Activated B cell treated with CpG ODN at 0.5 μM for 24 hours (primary cell): ENCODE measurements at places on chromosomes 7 and 10.

DNA sequence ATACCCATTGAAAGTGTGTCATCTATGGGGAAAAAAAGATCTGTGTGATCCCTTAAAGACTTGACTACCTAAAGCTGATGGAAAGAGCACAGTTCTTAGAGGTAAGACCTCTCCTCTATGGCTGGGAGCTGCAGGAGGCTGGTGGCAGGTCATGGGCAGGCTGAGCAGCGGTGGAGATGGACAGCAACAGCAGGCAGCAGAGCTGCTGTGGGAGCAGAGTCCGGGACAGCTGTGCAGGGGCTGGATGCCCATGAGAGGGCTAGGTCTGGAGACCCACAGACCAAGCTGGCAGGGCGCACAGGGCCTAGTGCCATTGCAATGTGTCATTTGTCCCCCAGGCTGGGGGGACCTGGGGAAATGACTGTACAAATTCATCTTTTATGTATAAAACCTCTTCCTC is 13.4 kb upstream of the EPHA1 start:
- no peak for DNase-seq

GRCh38 chr7:28804990-28805389 is 153.1 kb downstream of the TRIL start:
- DNase-seq = no peak

DNA sequence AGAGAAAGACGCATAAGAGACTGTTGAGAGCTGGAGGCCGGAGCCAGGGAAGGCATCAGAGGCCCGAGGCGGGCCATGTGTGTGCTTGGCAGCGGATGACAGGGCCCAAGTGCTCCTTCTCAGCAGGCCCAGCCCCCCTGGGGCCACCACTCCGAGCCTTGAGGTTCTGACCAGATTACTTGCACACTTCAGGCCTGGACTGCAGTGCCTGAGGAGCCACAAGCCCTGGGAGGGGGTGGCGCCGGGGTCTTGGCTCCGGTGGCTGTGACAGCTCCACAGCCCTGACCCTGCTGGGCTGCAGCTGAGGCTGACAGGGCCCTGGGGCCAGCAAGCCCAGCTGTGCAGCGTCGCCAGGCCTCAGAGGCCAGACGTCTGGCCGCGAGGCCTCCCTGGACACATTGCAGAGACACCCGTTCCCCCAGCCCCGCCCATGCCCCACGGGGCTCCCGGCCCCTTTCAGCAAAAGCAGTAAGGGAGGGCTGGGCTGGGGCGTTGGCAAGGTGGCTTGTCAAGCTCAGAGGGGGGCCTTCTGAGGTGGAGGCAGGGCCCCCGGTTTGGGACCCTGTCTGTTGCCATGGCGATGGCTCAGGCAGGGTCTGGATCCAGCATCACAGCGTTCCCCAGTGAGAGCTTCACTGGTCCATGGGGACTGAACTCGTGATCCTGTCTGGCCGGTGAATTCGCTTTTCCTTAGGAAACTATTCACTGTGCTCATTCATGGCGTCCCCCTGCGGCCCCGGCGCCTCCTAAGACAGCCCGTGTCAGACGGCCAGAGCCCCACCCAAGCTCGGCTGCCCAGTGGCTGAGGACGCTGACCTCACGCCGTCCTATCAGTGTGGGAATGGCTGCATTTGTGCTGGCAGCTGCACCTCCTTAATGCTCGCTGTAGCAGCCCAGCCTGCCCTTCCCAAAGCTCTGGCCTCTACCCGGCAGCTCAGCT is 5.7 kb downstream of the ELN start:
- DNase-seq = no peak

GRCh38 chr10:108250936-108251620 is 1086.6 kb upstream of the SORCS1 start:
- no peak for DNase-seq

DNA sequence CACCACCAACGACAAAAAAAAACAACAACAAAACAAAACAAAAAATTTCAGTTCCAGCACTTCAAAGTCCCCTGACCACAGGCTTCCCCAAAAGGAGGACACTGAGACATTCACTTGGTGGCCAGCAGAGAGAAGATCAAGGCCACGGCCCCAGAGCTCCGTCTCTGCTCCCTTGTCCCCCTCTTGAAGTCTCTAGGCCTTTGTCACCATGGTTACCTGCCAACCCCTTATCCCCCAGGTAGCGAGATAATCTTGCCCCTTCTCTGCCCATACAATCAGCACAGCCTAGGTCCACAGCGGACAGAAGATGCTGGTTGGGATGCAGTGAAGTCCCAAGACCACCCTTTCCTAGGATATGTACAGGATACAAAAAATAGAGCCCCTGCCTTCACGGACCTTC is 30.7 kb downstream of the AFAP1L2 start:
- no peak for DNase-seq
